ENCODE measurements at places on chromosomes 1 and 21. TPM values are rescaled to one million over a fixed set of nuclear protein-coding genes. Genes with fewer than 3 reads are reported as not detected.

DNA sequence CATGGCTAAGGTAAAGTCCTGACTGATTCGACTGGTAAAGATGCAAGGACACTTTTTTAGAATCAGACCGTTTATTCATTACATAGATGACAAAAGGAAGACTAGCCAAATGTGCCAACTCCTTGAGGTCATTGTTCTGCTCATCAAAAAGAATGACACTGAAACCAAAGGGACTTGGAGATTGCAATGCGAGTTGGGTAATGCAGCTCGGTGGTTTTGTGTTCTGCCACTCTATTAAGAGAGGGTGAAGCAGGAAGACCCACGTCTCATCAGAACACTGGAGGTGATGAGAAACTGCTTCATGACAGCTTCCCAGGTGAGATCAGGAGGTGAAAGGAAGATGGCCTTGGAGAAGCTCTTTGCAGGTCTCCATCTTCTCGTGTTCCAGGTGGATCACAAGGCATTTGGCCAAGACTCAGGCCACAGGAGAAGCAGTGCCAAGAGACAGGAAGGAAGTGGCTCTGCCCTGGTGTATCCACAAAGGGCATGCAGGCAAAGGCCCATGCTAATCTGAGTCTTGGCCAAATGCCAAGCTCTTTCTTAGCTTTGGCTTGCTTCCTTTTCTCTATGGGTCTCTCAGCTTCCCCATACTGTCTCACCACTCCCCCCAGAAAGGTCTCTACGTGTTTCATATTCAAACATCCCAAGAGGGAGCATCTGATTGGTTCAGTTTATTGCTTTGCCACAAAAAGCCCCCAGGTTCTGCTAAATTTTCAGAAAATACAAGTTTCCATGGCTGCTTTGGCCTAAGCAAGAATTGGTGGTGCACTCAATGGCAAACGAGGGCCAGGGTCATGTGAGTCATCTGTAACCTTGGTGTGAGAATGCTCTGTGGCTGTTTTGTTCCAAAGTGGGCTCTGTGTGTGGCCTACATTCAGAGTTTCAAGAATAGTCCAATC, 5.7 kb upstream of the CCT8 start:
- DNase-seq: no peak

GRCh38 chr1:199122532-199123311, 483.9 kb downstream of the PTPRC start:
- no peak for DNase-seq

DNA sequence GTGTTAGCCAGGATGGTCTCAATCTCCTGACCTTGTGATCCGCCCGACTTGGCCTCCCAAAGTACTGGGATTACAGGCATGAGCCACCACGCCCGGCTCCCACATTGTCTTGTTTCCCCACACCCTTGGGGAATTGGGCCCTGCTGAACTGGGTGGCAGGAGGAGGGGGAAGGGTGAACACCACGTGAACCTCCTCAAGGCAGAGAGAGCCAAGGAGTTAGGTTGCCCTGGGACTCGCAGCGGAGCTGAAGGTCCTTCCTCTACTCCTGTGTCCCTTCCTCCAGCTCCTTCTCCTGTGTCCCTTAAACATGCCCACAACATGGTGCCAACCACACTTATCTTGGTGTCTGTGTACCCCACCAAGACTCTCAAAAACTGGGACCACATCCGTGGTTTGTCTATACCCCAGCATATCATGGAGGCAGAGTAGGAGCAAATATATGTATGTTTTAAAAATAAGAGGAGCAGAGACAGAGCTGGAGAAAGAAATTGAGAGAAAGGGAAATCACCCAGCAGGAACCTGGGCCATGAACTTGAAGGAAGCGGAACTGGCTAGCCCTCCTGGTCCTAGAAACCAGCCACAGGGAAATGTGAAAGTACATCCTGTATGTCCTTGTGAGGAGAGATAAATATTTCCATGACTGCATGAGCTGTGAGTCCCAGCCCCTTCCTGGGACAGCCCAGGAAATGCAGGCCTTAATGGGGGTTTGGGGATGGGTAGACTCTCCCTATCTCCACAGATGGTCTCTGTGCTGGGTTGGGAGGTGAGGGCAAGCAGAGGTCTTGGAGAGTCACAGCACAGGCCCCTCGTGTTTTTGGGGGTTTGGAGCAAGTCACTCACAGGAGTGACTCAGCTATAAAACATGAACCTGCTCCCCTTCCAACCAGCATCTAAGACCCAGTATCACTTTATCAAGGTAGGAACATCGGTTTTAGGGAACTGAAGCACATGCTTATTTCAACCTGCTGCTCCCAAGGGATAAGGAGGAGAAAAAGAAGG, 9.4 kb upstream of the TAL1 start:
- DNase-seq: no peak

CLCA1 gene
- not detected for total RNA-seq

GBP6 gene
- total RNA-seq: 1.1 TPM

ANGPTL3 gene
- not detected for total RNA-seq

DNA sequence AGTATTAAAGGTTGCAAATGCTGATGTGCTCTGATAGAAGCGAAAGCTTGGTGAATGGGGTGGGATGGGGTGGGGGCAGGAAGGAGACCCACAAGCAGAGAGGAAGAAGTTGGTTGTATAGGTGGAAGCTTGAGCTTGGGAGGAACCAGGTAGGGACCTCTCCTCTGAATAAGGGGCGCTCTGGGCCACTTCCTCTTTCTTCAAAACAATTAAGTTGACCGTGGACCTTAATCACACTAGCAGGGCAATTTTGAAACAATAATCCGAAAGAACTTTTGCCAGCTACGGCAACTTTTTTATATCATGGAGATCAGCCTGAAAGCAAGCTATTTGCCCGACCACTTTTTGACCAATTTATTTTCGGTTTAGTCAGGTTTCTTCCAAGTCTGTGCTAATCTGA, 1.9 kb upstream of the DYRK1A start:
- DNase-seq: no peak

DNA sequence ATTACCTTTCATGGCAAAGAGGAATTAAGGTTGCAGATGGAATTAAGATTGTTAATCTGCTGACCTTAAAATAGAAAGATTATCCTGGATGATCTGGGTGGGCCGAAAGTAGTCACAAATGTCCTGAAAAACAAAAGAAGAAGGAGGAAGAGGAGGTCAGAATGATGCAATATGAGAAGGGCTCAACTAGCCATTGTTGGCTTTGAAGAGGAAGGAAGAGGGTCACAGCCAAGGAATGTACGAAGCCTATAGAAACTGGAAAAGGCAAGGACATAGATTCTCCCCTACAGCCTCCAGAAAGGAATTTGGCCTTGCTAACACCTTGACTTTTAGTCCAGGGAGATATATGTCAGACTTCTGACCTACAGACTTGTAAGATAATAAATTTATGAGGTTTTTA, 39.4 kb upstream of the FMOD start:
- DNase-seq: no peak
